Uterus (tissue), 4 donors: ENCODE measurements at places on chromosomes 4 and X. TPM values are rescaled to one million over a fixed set of nuclear protein-coding genes. Genes with fewer than 3 reads are reported as not detected.

- DNase-seq, result no peak
Measured at GRCh38 chr4:99013402-99013843, 17.9 kb downstream of the METAP1 start.

DNA sequence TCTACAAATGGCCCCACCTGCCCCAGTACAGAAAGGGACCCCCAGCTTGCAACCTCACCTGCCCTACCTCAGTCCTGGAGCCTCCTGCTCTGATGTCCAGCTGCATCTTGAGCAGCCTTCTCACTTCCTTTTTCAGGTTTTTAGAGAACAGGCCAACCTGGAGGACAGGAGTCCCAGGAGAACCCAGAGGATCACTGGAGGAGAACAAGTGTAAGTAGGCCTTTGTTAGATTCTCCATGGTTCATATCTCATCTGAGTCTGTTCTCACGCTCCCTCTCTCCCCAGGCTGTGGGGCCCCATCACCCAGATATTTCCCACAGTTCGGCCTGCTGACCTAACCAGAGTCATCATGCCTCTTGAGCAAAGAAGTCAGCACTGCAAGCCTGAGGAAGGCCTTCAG, 3.6 kb downstream of the MAGEA11 start:
- no peak for DNase-seq

TGIF2LX gene
- not detected for total RNA-seq

NHSL2 gene
- total RNA-seq, result 8.5 TPM

PHF8 gene
- 30.5 TPM for total RNA-seq

ARHGAP6 gene
- total RNA-seq, result 20.5 TPM

SLC16A2 gene
- 26.1 TPM for total RNA-seq

DNA sequence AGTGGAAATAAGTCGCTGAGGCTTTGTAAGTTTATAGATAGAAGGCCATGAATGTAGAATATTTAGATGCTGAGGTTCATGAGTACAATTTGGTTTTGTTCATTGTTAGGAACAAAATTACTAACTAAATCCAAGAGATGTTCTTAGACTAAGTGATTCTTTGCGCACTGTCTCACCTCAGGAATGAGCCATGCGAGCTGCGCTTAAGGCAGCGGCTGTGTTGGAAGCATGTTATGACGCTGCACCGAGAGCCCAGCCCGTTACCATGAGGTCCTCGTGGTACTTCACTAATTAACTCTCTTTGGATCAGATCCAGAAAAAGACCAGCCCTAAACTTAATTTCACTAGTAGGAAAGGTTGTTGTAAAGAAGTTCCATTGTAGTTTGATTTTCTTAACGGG, 166.2 kb downstream of the RAPGEF2 start:
- no peak for DNase-seq

MBNL3 gene
- 13.2 TPM for total RNA-seq

TRIM60 gene
- total RNA-seq, result not detected

LDOC1 gene
- 5.2 TPM for total RNA-seq

CXCL3 gene
- not detected for total RNA-seq

GABRG1 gene
- not detected for total RNA-seq

DNA sequence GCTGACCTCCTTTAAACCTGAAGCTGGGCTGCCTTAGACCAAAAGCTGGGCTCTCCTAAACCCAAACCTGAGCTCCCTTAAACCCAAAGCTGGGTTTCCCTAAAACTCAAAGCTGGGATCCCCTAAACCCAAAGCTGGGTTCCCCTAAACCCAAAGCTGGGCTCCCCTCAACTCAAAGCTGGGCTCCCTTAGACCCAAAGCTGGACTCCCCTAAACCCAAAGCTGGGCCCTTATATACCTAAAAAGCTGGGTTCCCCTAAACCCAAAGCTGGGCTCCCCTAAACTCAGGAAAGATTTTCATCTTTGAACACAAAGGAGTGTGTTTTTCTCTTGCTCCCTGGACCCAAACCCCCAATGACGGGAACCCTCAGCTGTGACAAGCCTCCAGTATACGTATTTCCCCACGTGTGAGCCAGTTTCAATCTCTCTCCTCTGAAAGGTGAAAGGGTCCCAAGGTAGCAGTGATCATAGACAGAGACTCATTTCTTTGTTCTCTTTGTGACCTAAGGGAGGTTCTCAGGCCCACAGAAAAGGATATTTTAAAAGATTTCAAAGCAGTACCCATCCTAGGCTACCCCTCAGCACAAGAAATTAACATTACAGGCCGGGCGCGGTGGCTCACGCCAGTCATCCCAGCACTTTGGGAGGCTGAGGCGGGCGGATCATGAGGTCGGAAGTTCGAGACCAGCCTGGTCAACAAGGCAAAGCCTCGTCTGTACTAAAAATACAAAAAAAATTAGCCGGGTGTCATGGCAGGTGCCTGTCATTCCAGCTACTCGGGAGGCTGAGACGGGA, 31.3 kb upstream of the ASMTL start:
- no peak for DNase-seq

GRCh38 chrX:108203540-108203939, 112.0 kb downstream of the ATG4A start:
- no peak for DNase-seq

DNA sequence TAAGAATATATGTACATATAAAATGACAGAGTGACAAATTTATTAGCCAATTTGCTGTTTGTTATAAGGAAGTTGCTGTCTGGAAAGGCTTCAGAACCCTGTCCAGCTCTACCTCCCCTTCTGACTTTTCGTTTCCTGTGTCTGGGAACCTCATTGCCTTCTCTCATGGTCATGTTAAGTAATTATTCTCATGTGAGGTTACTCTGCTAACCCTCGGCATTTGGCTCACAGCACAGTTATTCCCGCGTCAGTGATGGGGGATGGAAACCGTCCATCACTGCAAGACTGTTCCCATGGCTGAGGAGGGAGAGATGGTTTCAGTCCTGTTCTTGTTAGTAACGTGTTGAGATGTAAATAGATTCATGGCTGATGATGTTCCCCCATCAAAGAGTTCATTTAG, 11.9 kb downstream of the EDNRA start:
- DNase-seq, result peak; percentile 46

DNA sequence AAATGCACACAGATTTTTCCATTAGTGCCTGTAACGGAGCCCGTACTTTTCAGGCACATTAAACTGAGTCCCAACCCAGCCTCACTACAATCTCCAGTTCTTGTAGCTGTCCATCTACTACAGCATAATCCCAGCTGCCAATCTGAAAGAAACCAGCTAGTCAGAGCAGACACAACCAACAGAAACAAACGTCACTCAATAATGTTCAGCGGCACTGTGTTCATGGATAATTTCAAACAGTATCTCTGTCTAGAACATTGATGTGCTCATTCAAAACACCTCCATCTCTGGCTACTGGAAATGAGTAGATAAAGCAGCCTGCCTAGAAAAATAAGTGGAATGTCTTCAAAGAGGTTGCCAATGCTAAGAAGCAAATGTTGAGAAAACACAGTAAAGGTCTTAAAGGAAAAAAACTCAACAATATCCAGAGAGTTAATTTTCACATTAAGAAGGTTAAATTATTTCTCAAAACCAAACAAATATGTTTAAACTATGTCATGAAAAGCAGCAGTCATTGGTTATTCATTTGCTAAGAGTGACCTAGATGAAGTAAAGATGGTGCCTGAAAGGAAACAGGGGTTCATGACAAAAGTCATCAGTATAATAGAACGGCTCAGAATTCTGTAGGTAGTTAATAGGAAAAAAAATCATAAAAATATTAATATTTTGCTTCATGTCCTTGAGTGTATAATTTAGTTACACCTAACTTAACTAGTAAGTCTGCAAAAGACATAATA, 245.1 kb upstream of the MAB21L2 start:
- DNase-seq, result no peak

GRCh38 chrX:50838820-50839600, 25.0 kb upstream of the SHROOM4 start:
- no peak for DNase-seq

DNA sequence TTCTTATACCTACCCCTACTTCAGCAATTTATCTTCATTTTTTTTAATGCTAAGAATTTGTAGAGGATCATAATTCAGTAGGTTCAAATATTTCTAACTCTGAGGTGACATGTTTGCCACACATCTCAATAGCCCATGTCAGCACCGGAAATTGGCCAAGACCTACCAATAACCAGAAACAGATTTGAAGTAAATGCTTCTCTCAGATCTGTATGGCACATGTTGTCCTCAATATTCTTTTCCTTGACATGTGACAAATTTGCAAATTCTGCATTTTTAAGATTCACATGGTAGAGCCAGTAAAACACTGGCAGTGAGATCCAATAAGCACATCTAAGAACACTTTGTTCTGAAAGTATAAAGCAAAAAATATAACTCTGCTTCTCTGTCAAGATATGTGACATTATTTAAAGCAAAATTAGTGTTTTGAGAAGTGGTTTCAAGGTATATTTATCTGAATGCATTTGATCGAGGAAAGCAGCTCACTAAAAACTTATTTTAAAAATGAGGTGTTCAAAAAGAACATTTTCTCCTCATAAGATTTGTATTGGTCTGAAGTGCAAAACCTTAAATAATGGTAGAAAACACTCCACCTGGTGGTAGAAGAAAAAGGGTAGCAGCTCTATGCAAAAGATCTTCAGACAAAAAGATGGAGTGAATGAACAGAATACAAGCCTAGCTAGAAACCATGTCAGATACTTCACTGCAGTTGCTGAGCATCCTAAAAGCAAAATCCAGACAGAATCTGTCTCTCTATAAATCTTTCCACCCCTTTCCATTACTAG, 513.8 kb upstream of the FAM241A start:
- no peak for DNase-seq

- no peak for DNase-seq
Measured at GRCh38 chr4:185778307-185778706, 33.7 kb downstream of the SORBS2 start.

ASB9 gene
- 3.2 TPM for total RNA-seq

DNA sequence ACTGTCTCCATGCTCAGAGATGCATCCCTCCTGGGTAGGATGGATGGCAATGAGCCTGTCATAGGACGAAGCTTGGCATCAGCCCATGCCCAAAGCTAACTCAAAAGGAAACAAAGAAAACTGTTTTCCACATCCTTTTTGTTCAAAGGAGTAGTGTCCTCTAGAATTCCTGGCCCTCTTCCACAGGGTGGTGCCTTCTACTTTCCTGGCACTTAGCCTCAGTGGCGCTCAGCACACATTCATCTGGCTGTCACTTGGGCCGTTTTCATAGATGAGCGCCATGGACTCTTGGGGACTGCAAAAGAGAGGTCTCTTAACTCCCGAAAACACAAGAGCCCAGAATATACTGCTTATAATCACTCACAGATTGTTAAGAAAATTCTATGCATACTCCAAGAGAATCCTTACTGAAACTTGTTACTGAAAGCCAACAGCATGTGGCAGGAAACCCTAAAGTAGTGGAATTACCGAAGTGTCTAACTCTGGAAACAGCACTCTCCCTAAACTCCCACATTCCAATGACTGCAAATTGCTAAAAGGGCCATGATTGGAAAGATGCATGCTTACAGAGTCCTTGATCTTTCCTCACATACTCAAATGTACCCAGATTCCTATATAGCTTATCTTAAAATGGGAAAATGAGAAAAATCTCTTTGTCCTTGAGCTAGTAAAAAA, 110.0 kb downstream of the HS6ST2 start:
- DNase-seq, result no peak
